ENCODE measurements at places on chromosomes 4 and X. TPM values are rescaled to one million over a fixed set of nuclear protein-coding genes. Genes with fewer than 3 reads are reported as not detected.

DNA sequence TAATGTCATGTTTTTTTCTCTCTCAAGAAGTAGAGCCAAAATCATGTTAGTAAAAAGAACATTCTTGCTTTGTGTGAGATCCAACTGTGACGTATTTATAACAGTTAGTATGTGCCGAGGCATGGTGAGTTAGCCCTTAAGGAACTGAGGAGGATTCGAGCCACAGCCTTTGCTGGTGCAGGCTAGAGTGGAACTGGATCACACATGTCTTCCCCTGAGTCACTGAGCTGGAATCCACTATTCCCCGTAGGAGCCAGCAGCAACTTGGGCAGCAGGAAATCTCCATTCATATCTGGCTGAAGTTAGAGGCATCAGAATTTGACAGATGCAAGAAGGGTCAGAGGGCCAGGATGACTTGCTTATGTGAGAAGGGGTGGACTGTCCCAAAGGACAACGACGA, 144.6 kb upstream of the KIT start:
- H3K36me3 ChIP-seq: no peaks in the 10 kb centered on the region
- no peaks in the 10 kb centered on the region for H3K4me1 ChIP-seq
- H3K27me3 ChIP-seq: no peaks in the 10 kb centered on the region
- H3K4me3 ChIP-seq: no peak overlapping the region

GRCh38 chrX:49840679-49841078, 11.6 kb downstream of the PAGE4 start:
- H3K27me3 ChIP-seq: no peaks in the 10 kb centered on the region
- H3K4me1 ChIP-seq: no peaks in the 10 kb centered on the region
- no peak overlapping the region for H3K4me3 ChIP-seq

DNA sequence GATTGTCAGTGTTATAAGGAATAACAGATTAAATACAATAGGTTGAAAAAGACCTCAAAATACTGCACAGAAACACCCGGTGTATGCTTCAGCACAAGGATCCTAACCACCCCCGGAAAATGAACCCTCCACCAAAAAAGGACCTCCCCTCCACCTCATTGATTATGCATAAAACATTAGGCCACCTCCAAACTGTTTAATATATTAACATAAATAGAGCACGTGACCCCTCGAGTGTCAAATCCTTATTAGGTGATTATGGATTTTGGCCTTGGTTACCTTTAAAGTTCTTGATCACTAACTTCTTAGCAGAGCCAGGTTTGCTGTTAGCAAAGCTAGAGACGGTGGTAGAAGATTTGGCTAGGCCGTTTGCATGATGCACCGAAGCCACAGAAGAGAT, 958 bp downstream of the CUL4B start:
- H3K4me1 ChIP-seq: no peaks in the 10 kb centered on the region
- no peaks in the 10 kb centered on the region for H3K36me3 ChIP-seq
- no peak for DNase-seq
- no peaks in the 10 kb centered on the region for H3K27me3 ChIP-seq
- peak overlapping the region; percentile 82 for H3K27ac ChIP-seq

GRCh38 chrX:40099055-40099958, 1.5 kb upstream of the BCOR start:
- peak overlapping the region; percentile 63 for H3K4me3 ChIP-seq
- peak overlapping the region; percentile 91 for H3K27ac ChIP-seq
- H3K27me3 ChIP-seq: peaks cover 24% of the 10 kb centered on the region
- no peaks in the 10 kb centered on the region for H3K4me1 ChIP-seq
- DNase-seq: peak; percentile 57
- H3K36me3 ChIP-seq: no peaks in the 10 kb centered on the region

GRCh38 chrX:155899366-155899765, 18.2 kb downstream of the VAMP7 start:
- H3K4me3 ChIP-seq: no peak overlapping the region
- no peaks in the 10 kb centered on the region for H3K4me1 ChIP-seq
- no peaks in the 10 kb centered on the region for H3K36me3 ChIP-seq
- H3K27me3 ChIP-seq: no peaks in the 10 kb centered on the region
- no peak overlapping the region for H3K27ac ChIP-seq

GRCh38 chrX:123331859-123332258, 147.8 kb downstream of the GRIA3 start:
- H3K36me3 ChIP-seq: no peaks in the 10 kb centered on the region
- H3K4me1 ChIP-seq: no peaks in the 10 kb centered on the region
- H3K27me3 ChIP-seq: no peaks in the 10 kb centered on the region
- H3K27ac ChIP-seq: no peak overlapping the region
- no peak overlapping the region for H3K4me3 ChIP-seq
- DNase-seq: no peak

DNA sequence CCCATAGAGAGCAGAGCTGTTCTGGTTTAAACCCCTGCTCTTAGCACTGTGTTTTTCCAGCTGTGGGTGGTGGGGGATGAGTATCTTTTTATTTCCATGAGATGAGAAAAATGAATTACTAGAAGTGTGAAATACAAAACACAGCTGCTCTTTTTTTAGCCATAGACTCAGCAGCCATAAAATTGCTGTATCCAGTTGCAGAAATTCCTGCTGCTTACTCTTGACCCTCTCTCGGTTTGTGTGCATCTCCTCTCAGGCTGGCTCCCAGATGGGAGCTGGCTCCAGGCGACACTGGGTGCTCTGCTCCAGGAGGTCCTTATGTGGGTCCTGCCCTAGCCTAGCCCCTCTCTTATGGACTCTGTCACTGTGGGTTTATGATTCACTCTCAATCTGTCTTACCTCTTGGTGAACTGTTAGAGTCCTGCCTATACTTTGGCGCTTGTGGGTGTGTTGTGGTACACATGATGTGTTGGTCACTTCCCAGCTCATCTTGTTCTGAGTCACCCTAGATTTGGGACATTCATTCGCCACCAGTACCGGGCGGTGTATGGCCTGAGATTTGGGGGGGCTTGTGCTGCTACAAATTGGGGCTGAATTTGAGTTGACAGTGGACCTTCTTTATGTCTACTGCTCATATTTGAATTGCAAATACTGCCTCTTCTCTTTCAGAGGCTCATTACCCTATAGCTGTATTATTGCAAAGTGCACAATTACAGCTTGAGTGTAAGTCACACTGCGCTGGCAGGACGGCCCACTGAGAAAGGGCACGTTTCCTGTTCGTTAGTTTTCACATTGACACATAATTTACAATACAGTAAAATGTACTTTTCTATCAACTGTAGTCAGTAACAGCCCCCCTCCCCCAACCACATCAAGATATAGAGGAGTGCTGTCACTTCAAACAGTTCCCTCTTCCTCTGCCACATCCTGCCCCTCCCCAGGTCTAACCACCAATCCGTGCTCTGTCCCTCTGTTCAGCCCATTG, 46.9 kb upstream of the MSANTD1 start:
- no peaks in the 10 kb centered on the region for H3K27me3 ChIP-seq
- H3K4me1 ChIP-seq: peaks cover 4% of the 10 kb centered on the region
- no peak overlapping the region for H3K4me3 ChIP-seq
- no peak overlapping the region for H3K27ac ChIP-seq
- no peaks in the 10 kb centered on the region for H3K36me3 ChIP-seq
- peak; percentile 32 for DNase-seq

MAGEC3 gene
- not detected for total RNA-seq

GAGE1 gene
- total RNA-seq: not detected

PAGE2 gene
- not detected for total RNA-seq

All from colonic mucosa (tissue), 4 donors.